ENCODE measurements at places on chromosomes 12 and 14.

- no peak for DNase-seq
These were observed 4.8 kb downstream of the MYH7 start for GRCh38 chr14:23430723-23431085.

- no peak for DNase-seq
These were observed 66.6 kb downstream of the GALNT8 start for GRCh38 chr12:4786795-4787194.

GRCh38 chr14:103892247-103892646 lies 36.0 kb upstream of the TDRD9 start:
- DNase-seq: no peak

DNA sequence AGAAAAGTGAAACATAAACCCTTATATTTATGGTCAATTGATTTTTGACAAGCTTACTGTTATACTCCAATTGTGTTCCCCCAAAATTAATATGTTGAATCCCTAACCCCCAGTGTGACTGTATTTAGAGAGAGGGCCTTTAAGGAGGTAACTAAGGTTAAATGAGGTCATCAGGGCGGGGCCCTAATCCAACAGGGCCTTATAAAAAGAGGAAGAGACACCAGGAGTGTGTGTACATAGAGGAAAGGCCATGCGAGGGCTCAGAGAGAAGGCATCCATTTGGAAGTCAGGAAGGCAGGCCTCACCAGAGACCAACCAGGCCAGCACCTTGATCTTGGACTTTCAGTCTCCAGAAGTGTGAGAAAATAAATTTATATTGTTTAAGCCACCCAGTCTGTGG lies 6.5 kb upstream of the VTI1B start:
- no peak for DNase-seq

DNA sequence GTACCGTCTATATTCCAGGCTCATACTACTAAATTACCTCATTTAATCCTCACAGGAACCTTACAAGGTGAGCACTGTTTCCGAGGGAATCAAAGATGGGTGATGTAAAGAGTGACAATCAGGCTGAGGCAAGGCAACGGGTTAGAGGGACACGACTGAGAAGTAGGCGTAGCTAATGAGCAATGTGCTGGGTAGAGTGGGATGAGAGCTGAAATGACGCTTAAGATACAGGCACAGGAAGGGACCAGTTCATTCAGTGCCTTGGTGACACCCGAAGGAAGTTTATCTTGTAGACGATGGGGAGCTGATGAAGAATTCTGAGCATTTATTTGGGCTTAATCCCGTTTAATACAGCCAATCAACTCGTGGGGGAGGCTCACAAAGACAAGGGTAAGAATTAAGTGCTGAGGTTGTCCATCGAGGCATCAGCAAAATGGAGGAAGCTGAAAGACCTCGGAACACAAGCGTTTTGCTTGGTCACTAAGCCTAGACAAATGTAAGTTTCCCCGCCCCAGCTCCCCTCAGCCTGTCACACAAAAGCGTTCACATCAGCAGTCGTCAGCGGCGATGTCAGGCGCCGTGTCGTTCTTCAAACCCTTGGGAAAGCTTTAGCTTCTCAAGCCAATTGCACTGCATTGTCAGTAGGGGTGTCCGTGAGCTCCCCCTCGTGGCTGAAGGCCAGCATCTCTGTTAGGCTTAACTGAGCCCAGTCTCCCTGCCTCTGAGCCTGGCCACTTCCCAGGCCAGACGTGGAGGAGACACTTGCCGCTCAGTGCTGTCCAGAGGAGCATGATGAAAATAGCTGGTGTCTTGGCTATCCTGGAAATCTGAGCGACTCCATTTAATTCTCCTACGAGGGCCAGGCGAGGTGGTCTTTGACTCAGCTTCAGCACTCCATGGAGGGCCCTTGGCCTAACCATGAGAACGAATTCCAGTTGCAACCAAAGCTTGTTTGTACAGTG lies 288.5 kb upstream of the G2E3 start:
- DNase-seq: peak; percentile 77

DNA sequence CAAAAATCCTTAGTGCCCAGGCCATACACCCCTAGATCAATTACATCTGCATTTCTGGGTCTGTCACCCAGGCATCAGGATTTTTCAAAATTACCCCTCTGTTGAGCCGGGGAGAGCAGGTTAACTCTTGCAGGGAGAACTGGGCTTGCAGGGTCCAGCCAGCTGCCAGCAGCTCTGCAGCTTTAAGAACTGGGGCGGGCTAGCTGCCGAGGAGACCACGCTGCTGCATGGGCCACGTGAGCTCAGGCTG lies at the start of gene DGLUCY:
TSS of gene DGLUCY (plus strand) at position 245 of the 250 bp plus-strand sequence. CDS start 46,222 bp downstream, outside the sequence.
- no peak for DNase-seq

DNA sequence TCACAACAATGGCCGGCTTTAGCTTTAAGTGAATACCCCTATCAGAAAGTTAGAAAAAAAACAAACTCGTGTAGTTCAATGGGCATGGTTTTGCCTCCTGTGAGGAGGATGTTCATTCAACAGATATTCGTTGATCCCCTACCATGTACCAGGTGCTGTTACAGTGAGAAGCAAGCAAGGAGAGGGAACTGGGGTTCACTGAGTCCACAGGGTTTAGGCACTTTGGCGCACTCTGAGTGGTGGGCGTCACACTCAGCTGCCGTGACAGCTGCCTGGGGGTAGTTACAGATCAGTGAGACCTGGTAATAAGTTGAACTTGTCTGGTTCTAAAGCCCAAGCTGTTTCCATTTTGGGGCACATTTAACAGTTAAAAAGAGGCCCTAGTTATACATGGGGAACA lies 74.2 kb downstream of the PAPOLA start:
- DNase-seq: no peak

DNA sequence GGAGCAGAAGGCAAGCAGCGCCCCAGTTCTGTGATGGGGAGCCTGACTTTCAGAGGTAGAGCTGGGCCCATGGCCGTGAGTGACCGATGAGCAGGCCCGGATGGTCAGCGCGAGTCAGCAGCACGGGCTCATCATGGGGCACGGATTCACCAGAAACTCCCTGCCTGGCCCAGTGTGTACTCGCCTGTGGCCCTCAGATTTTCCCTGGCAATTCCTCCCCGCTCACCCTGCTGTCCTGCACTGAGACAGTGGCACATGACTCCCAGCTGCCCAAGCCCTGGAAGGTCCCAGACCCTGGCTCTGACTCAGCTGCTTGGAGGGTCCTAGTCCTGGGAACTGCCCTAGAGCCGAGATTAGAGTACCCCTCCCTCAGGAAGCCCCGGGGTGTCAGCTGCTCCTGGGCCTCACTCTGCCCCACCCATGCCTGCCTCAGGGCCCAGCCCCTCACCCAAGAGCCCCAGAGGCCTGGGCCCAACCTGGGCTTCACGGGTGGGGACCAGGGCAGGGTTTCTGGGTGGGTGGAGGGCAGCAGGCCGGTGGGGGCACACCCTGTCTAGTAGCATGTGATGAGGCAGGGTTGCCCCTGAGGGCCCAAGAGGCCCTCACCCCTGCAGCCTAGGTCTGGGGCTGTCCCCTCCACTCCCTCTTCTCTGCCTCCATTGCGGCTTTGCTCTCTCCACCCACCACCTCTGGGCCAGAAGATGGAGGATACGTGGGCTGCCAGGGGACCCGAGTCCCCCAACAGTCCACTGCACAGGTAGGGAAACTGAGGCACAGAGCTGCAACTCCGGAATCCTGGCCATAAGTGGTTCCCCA lies 8.4 kb downstream of the TRMT61A start:
- DNase-seq: no peak

DNA sequence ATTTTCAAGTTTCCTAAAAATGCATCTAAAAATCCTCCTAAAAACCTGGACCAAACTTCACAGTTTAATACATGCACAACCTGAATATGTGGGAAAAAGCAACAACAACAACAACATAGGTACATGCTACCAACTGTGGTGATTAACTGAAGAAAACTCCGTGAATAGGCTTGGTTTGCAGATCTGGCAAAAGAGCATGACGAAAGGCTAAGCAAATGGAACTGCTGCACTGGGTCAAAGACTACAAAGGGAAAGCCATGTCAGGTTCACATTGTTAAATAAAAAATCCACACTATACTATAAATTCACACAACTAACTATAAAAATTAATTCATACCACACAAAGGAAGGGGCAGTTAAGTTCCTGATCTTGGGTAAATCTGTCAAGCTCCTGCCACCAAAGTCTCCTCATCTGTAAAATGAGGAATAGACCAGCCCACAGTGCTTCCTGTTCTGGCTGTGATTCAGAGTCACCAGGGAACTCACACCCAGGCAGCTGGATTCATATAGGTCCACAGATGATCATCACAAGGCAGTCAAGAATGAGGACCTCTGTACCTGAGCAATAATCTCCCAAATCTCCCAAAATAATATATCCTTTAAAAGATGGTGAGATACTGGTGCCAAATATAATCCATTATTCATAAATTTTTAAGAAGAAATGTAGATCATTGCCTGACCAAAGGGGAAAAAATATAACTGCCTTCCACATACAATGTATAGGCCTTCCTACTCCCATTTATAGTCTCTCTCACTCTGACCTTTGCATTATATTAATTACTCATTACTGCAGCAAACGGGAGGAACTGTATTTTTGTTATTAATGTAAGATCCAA lies 7.0 kb downstream of the CORO1C start:
- no peak for DNase-seq

GRCh38 chr14:75435473-75435872 lies 7.7 kb downstream of the JDP2 start:
- DNase-seq: no peak

DNA sequence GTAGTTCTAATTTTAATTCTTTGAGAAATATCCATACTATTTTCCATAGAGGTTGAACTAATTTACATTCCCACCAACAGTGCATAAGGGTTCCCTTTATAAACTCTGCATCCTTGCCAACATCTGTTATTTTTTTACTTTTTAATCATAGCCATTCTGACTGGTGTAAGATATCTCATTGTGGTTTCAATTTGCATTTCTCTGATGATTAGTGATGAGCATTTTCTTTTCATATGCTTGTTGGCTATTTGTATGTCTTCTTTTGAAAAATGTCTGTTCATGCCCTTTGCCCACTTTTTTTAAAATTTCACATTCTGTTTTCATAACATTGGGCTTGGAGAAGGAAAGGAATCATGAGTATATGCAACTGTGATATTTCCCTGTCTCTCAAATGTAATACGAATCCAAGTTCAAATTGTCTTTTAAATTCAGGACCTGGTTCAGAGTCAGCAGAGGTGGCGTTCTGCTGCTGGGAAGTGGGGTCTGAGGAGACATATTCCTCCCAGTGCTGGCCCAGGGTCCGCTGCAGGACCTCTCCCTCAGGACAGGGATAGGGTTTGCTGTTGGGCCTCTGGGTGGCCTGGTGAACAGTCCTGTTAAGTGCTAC lies 81.2 kb upstream of the ETV6 start:
- no peak for DNase-seq

GRCh38 chr12:18457362-18457761 lies 196.0 kb downstream of the PIK3C2G start:
- DNase-seq: no peak

DNA sequence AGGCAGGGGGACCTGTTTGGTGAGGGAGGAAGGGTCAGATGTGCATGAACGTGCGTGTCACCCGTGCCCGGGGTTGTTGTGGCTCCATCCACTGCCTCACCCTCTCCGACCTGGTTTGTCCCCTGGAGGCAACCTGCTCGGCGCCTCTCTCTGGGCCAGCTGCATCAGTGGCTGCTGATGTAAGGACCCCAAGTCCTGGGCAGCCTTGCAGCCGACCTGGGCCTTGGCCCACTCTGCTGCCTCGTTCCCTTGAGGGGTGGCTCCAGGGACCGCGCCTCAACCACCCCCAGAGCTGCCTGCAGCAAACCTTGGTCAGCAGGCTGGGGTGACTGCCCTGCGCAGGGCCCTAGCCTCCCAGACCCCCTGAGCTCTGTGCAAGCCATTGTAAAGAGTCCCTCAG lies 351.7 kb downstream of the TMEM121 start:
- no peak for DNase-seq

- no peak for DNase-seq
These were observed 129.8 kb upstream of the PPFIA2 start for GRCh38 chr12:81888961-81889360.

DNA sequence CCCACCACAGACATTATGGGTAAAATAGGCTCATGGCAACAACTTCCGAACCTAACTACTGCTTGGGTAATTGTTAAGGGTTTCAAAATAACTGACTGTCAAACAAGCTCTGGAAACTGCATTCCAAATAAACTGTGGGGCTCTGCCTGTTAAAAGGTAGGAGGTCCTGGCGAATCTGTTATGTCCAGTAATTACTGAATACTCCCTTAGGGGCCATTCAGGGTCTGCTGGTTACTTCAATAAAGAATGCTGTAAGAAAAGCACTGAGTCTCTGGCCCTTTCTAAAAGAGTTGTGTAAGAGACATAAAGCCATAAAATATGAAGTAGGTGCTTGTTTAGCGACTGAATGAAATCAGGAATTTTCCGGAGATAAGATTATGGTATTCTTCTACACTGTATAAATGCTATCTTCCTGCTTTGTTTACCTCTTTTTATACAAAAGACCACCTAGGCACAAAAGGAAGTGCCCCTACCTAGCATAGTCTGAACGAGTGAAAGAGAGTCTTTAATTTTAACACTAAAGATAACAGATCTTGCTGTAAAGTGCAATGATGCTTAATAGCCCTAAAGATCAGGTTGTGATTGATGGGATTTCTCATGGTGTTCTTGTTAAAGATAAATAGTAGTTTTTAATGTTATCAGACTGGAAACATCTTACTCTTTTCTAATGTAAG lies 127.8 kb downstream of the FBXL14 start:
- DNase-seq: no peak

- no peak for DNase-seq
These were observed 65.5 kb upstream of the BDKRB2 start for GRCh38 chr14:96139169-96139568.

GRCh38 chr12:117098361-117099217 lies 627 bp downstream of the TESC start:
- no peak for DNase-seq

DNA sequence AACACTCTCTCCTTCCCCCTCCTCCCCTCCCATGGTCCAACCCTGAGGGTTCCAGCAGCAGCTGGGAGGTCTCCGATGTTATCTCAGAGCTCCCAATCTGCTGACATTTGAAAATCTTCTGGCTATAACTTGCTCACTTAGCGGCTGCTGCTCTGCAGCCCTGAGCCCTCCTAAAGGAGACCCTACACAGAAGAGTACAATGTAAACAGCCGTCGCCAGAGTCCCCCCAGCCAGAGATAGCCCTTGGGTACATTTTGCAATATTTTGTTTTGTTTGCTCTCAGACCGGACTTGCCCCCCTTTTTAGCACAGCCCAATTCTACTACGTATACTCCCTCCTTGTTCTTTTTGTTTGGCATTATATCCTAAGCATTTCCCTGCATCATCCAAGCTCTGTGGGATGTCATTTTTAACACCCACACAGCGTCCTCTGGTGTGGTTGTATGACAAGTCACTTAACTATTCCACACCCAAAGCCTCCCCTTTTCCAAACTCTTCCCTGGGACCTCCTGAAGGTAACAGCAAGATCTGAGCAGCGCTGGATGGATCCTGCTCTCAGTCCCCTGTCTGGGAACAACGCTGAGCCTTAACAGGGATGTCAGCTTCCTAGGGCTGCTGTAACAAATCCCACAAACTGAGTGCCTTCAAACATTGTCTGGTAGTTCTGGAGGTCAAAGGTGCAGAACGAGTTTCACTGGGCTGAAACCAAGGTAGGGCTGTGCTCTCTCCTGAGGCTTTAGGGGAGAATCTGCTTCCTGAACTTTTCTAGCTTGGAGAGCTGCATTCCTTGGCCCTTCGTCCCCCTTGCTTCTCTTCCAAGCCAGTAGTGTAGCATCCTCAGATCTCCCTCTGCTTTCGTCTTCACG lies 25.3 kb upstream of the TCL1B start:
- no peak for DNase-seq

- DNase-seq: no peak
These were observed 7.3 kb upstream of the PAPLN start for GRCh38 chr14:73230051-73230450.

Measured in HS-27A (cell line).